ENCODE measurements at places on chromosomes 1 and 21.

- no peak for DNase-seq
Measured at GRCh38 chr1:55146781-55147180, 68.4 kb downstream of the USP24 start.

GRCh38 chr1:205294175-205294917 lies 27.2 kb downstream of the NUAK2 start:
- no peak for DNase-seq

DNA sequence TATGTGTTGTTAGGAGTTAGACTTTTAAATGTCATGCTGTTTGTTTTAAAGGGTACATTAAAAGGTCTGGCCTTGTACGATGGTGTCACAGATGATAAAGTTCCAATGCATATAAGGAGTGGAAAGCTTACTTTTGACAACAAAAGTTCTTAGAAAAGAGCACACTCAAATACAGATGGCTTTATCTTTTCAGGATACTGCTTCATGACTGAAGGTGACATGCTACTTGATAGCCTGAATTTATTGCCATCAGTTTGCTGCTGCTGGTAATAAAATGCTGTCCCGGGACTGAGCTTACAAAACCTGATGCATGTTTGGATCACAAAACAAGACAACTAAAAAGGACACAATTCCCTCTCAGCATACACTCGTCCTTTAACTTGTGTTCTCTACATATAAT lies 84.9 kb downstream of the TTC3 start:
- DNase-seq, result no peak

- peak; percentile 12 for DNase-seq
Measured at GRCh38 chr21:25501996-25502665, 105.2 kb downstream of the MRPL39 start.

DNA sequence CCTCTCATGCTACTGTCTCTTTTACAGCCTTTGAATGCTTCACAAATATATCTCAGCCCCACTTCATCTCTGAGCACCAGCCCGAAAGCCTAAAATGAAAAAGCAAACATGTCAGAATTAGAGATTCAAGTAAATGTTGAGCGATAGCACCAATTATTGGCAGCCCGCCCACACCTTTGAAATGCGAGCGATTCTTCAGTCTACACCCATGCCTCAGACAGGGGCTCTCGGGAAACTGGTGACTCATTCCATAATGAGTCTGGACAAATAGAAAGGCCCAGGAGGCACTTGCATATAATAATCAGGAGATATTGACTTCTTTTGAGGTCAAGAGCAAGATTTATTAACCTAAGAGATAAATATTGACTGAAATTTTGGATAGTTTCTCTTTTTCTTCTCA lies 487.3 kb upstream of the PTBP2 start:
- DNase-seq, result no peak

GRCh38 chr1:151846062-151846568 lies 6.5 kb upstream of the C2CD4D start:
- DNase-seq, result no peak

Measured in CD4-positive, alpha-beta T cell treated with Interleukin-12 subunit alpha and Interleukin-12 subunit beta, for 1 hour (primary cell).